ENCODE measurements at places on chromosomes 4 and X.

DNA sequence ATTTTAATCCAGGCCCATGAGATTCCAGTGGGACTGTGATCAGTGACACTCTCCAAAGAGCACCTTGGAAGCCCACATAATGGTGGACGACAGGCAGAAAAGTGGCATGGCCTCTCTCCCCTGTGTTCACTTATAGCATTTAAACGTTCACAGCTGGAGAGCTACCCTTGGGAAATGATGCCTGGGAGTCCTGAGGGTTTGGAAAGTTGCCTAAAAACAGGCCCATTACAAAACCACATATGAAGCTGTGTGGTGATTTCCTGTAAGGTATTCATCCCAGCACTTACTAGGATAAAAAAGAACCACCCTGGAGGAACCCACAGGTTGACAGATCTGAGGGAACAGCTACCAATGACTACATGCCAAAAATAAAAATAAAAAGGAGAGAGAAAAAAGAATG lies 193.2 kb downstream of the RASL11B start:
- DNase-seq: no peak

GRCh38 chrX:100975212-100975611 lies 5.7 kb downstream of the ARL13A start:
- DNase-seq: no peak

DNA sequence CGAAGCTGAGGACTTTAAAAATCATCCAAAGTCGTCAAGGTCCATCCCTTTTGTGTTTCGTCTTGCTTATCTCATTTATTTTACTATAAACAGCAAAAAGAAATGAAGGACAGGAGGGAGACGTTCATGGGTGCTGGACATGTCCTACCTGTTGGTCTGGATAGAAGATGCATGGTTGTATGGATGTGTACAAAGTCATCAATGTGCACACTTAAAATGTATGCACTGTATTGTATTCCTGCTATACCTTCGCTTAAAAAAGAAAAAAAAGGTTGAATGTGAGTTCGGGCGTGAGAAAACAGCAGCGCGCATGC lies 313 bp upstream of the BLOC1S4 start:
- DNase-seq: no peak

- DNase-seq: no peak
Measured at GRCh38 chrX:30995060-30995700, 76.7 kb downstream of the FTHL17 start.

DNA sequence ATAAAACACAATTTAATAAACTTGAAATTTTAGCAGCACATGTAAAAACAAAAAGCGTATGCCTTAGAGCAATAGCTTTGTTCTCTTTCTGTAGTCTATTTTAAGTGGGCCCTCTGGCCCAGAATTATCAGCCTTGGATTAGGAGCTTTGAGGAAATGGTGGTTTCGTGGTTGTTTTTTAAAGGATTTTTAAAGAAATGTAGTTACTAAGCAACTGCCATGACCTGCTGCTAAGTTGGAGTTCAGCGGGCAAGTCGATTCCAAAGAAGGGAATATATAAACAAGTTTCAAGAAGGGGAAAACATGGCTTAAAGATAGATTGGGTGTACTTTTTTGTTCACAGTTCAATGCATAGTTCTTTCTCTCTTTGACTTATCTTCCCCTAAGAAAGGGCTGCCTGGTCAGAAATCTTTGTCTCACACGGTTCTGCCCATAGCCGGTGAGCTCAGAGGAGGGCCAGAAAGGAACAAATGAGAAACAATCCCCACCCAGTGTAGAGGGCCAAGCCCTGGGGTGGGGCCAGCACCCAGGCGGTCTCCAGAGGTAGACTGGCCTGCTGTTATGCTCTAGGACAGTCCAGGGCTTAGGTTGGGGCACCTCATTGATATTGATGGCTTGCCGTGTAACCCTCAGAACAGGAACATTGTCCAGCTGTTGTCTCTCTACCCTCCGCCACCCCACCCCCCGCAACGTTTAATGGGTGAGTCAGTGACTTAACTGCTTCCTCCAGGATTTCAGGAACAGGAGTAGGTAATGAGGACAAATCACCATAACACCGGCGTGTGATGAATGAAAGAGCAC lies 32.5 kb downstream of the DLG3 start:
- DNase-seq: no peak

DNA sequence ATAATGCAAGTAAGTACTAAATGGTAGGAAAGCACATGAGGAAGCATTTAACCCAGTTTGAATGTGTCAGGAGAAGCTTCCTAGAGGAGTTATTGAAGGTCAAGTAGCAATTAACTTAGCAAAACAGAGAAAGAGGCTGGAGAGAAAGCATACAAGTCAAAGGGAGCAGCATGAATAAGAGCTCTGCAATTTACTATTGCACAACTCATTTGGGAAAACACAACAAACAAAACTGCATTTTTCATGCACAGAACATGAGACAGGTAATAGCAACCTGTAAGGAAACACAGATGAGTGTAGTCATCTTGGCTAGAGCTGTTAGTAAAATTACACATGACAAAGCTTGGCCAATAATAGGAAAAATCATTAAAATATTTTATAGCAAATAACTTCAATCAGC lies 538.1 kb downstream of the PPP4R3C start:
- DNase-seq: no peak

DNA sequence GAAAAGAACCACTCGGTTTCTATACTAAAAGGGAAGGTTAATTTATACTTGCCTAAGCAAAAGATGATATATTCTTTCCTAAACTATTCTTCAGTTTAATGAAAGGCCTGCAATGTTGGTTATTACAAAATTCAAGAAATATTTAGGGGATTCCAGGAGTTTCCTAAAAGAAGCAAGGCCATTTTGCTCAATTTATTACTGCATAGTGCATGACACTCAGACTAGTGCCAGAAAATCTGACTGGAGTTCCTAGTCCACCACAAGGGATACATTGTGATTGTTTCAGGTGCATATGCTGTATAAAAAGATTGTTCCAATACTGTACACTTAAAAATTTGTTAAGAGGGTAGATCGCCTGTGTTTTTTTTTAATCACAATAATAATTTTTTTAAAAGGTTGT lies 78.7 kb downstream of the CAPN6 start:
- DNase-seq: no peak

DNA sequence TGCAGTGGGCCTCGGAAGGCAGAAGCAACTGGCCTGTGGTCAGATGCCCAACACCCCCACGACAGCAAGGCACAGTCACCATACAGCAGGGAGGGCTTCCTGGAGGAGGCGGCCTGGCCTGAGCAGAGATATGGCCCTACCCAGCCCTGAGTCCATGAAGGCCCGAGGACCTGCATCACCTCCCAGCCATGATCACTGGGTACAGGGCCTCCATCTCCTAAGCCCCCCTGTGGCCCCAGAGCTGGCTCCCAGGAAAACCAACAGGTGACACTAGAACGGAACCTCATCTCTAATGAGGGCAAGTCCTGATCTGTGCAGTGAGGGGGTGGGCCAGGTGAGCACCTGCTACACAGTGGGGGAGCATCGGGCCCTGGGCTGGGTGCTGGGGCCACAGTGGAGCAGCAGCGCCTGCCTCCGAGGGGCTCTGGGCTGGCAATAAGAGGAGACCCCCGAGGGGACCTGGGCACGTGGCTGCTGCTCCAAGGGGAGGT lies 26.2 kb upstream of the MXD4 start:
- peak; percentile 1 for DNase-seq

DNA sequence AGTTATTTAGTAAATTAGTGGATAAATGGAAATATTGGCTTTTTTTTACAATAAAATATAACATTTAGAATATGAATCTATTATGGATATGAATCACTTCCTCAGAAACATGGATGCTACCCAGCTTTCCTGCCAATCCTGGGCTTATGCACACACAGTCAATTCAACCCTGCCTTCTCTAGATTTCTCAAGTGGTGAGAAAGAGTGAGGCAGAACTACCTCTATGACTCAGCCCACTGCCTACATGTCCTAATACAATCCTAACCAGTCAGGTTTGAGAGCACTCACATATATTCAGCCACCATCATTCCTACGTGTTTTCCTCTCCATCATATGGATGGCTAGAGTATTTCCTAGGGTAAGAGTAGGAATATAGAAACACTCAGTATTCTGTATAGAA lies 91.1 kb upstream of the ANKRD50 start:
- no peak for DNase-seq

- DNase-seq: no peak
Measured at GRCh38 chr4:113684534-113685091, 76.9 kb downstream of the CAMK2D start.

DNA sequence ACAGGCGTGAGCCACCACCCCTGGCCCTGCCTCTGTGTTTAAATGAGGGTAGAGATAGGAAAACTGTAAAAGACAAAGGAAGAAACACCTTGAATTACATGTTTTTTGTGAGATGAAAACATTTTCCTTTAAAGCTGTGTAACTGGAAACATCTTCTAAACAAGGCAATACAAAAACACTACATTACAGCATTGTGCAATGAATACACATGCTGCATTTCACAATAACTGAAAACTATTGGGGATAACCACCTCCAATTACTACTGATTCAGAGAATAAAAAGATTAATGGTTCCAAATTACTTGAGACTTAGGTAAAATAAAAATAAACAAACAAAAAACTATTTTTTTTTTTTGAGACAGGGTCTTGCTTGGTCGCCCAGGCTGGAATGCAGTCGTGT lies 7.6 kb upstream of the OGT start:
- no peak for DNase-seq

- DNase-seq: no peak
Measured at GRCh38 chr4:3740256-3740655, 25.9 kb upstream of the ADRA2C start.

- no peak for DNase-seq
Measured at GRCh38 chr4:173074501-173074946, 94.1 kb upstream of the GALNT7 start.

DNA sequence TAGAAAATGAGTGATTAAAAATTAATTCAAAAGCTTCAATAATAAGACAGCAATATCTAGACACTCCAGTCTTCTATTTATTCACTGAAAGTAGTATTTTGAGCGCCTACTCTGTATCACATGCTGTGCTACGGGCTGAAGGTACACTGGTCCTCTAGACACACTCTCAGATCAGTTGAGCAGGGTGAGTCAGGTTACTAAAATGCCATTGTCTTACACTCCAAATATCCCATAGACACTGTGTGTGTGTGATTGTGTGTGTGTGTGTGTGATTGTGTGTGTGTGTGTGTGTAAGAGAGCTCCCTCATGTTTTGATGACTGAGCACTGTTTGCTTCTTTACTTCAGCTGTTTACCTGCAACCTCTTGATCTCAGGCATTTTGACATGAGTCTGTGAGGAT lies 342.8 kb upstream of the BOD1L1 start:
- DNase-seq: no peak

GRCh38 chr4:81454499-81454898 lies 17.2 kb downstream of the RASGEF1B start:
- peak; percentile 34 for DNase-seq

GRCh38 chr4:38985410-38986100 lies 46.7 kb downstream of the TMEM156 start:
- DNase-seq: no peak

DNA sequence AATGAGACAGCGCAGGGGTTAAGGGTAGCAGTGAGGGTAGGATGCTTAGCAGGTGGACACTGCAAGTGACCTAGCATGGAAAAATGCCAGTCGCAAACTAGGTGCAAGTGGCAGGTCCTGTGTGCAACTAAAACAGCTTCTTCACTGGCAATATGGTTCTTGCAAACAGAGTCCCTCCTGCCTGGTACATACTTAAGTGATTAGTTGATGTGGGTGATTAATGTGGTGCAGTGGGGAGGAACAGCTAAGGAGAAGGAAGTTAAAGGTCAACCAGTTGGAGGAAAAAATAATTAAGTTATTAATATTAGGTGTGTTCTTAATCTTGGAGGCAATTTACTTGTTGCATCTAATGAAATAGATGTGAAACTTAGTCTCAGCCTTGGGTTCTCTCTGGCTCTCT lies 121.6 kb upstream of the IGFBP7 start:
- no peak for DNase-seq

GRCh38 chr4:8200302-8200975 lies 1.3 kb downstream of the SH3TC1 start:
- DNase-seq: no peak

- no peak for DNase-seq
Measured at GRCh38 chrX:39675619-39676018, 422.1 kb downstream of the BCOR start.

- DNase-seq: no peak
Measured at GRCh38 chr4:150231107-150231770, 153.0 kb downstream of the DCLK2 start.

- DNase-seq: no peak
Measured at GRCh38 chrX:866441-866990, 235.9 kb downstream of the SHOX start.

- no peak for DNase-seq
Measured at GRCh38 chr4:92050875-92051274, 252.9 kb upstream of the GRID2 start.

DNA sequence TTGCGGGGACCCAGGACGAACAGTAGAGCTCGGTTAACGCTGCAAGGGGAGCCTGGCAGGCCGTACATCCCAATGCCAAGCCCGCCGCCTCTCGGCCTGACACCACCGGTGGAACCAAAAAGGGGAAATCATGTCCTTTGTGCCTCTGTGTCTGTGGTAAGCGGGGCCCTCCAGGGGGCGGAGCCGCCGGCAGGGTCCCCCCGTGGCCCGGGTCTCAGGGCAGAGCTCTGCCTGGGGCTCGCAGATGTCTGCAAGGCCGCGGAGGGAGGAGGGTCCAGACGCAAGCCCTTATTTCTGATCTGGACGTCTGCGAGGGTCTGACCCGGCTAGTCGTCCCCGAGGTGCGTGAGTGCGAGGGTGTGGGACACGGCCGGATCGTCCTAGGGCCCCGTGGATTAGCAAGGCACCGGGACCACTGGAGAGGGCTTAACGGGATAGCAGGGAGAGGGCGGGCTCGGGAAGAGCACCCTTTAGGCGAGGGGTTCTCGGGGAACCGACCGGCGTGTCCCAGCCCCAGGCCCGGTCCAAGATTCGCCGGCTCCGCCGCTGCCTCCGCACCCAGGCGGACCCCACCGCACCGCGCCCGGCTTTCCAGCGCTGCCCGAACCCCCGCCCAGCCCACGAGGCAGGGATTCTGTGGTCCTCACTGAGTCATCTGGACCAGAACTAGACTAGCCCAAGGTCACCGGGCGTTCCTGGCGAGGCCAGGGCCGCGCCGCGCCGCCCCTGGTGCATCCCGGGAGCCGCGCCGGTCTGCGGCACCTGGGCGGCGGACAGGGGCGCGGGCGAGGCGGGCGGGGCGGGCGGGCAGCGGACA lies 863 bp upstream of the FAM193A start:
- peak; percentile 69 for DNase-seq

DNA sequence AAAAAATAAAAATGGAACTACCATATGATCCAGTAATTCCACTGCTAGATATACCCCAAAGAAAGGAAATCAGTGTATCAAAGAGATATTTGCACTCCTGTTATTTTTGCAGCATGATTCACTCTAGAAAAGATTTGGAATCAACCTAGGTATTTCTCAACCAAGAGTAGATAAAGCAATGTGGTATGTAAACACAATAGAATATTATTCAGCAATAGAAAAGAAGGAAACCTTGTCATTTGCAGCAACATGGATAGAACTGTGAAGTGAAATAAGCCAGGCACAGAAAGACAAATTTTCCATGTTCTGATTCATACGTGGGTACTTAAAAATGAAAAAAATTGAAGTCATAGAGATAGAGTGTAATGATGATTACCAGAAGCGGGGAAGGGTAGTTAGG lies 362.3 kb upstream of the EPHA5 start:
- no peak for DNase-seq

Measured in stimulated activated naive CD8-positive, alpha-beta T cell treated with anti-CD3 and anti-CD28 coated beads, Interleukin-15, Interleukin-2, amounts not matched to agents 100 U/mL and 50 U/mL, for 24 hours (primary cell).